ENCODE measurements at places on chromosomes 5 and 9. TPM values are rescaled to one million over a fixed set of nuclear protein-coding genes. Genes with fewer than 3 reads are reported as not detected.

Gene PROB1
- total RNA-seq: 6.2 TPM

Gene ALDH1A1
- total RNA-seq: 155 TPM

Gene FOXD4L6
- not detected for total RNA-seq

Gene UBE2D2
- total RNA-seq: 80.0 TPM

Gene SLC31A2
- total RNA-seq: 88.0 TPM

Gene CYFIP2
- total RNA-seq: 9.9 TPM

- DNase-seq: no peak
These were observed 414.5 kb downstream of the MAN2A1 start for GRCh38 chr5:110104060-110104725.

DNA sequence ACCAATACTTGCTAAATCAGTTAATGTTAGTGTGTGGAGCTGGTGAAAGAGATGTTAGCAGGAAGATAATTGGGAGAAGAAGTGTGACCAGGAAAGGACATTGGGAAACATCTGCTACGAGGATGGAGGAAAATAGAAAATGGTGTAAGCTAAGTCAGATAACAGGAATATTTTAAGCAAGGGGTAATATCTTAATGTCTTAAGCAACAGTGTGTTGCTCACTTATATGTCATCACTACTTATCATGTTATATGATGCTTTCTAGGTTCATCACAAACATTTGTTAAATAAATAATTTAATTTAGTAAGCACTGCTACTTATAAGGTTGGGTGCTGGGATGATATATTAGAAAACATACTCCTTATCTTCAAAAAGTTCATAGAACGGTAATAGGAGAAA, 326.1 kb downstream of the EDIL3 start:
- DNase-seq: no peak

DNA sequence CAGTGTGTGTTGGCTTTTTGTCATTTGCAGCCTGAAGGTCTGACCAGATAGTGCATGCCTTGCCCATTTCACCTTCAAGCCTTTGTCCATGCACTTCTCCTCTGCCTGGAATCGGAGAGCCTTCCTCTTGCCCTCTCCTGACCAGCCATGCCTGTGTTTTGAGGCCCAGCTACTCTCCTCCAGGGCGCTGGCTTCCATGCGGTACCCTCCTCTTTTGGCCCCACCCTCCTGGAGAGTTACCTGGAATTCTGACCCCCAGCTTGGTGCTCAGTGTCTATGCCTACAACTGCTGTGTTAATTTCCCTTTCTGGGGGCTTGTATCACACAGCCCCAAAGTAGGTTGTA, 52.5 kb downstream of the CXXC5 start:
- DNase-seq: no peak

GRCh38 chr5:178429491-178430185, 160.6 kb downstream of the COL23A1 start:
- DNase-seq: no peak

- no peak for DNase-seq
These were observed 128.9 kb downstream of the ERCC6L2 start for GRCh38 chr9:96004379-96004778.

DNA sequence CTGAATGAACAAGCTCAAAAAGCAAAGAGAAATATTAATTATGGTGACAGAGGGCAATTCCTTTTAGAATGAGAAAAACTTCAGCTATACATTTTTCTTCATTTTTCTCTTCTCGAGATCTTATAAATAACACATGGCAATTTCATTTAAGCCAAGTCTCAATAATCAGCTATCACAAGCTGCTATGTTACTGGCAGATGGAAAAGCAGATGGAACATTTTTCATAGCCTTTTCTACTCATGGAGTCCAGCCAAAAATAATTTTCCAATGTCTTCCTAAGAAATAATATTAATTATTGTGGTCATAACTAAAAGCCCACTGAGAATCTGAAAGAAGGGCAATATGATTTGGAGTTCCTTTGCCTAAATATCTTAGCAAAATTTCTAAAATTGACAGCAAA, 35.6 kb downstream of the SKIC3 start:
- DNase-seq: no peak

DNA sequence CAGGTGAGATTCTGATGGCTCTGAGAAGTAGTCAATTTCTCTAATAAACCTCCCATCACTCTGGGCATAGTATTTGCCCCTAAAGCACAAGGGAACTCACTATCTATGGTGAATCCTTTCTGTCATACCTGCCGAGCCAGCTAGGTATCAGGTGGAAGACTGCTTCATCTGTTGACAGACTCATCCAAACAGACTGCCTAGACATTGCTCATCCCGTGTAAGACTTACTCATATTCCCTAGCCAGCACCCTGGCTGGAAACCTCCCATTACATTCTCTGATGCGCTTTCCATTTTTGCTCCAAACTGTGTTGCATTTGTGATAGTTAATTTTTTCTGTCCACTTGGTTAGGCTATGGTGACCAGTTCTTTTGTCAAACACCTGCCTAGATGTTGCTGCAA, 595.9 kb downstream of the DNAH5 start:
- no peak for DNase-seq

- DNase-seq: no peak
These were observed 9.6 kb downstream of the KIAA1958 start for GRCh38 chr9:112496074-112496722.

DNA sequence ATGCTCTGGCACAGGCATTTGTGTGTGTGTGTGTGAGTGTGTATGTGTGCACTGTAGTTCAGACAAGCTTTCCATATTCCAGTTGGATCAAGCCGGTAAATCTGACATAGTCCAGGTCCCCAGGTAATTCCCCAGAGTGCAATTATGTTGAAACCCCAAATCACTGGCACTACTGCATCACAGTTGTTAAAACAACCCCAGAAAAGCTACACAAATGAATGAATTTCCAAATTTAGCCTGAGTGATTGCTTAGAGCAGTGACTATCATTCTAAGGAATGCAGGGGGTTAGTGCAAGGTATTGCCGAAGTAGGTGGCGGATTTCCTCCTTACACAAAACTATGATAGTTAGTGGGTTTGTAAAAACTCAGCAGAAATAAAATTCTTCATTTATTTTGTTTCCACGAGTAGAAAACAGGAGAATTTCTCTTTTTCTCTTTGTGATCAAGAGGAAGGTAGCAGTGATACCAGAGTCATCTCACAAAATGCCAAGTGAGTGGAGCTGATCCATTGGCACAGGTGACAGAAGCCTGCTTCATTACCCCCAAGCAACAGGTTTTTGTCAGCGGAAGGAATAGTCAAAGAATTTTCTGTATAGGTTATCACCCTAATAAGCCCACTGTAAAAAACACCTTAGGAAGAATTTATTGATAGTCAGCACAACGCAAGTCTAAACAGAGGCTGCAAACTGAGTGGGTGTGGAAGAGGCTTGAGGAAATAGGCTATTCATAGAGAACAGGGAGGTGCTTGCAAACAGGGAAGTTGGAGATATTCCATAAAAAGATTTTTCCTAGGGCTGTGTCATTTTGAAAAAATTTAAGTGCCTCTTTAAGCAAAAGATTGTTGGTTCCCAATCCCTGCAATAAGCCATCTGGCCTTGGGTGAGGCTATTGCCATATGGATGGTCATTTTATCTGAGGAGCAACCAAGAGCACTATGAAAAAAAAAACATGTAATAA, 385.1 kb downstream of the CHSY3 start:
- no peak for DNase-seq

DNA sequence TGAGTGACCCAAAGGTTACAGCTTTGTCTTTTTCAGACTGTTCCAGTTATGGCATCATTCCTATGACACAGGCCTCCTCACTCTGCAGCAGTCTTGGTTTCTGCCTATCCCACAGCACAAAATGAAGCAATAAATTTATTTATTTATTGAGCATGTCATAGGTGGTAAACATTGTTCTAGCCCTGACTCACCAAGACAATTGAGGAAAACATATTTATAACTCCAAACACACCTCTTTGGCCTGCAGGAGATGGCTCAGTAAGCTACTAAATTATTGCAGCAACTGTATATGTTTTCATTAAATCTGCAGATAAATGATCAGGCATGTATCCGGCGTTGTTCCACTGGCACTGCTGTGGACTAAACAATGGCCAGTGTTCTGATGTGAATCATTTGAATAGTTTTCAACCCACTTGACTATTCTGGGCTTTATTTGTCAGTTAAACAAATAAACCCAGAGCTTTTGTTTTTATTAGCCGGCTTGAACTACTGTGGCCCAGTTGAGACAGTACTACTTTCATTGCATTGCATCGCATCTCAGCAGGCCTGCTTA, 83.2 kb downstream of the FOXD1 start:
- DNase-seq: peak; percentile 83

DNA sequence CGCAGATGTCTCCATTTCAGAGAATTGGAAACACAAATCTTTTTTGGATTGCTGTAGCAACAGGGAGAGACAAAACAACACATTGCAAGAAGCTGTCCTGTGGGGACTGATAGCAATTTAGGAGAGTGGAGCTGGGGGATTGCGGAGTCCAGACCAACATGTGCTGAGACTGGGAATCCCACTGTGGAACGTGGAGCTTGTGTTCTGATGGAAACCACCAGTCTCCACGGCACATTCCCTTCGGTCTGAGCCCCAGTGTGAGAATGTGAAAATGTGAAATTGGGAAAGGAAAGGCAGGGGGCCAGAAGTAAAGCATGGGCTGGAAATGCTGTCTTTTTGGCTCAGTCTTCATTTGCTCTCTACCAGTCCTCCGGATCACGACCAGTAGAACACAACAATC, 348.8 kb upstream of the TNC start:
- no peak for DNase-seq

DNA sequence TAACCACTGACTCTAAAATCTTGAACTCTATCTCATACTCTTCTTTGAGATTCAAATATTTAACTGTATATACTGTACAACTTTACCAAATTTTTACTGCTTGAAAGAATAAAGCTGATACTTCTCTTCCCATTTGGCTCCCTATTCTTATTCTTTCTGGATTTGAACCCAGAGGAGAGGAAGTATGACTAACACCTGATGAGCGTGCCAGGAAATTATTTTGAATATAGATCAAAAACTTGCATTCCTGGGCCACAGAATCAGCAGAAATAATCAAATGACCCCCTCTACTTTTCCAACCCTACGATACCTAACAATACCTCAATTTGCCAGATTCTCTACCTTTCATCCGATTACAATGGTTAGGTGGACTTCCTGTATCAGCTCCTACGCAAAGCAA, 285.8 kb downstream of the ISL1 start:
- no peak for DNase-seq

DNA sequence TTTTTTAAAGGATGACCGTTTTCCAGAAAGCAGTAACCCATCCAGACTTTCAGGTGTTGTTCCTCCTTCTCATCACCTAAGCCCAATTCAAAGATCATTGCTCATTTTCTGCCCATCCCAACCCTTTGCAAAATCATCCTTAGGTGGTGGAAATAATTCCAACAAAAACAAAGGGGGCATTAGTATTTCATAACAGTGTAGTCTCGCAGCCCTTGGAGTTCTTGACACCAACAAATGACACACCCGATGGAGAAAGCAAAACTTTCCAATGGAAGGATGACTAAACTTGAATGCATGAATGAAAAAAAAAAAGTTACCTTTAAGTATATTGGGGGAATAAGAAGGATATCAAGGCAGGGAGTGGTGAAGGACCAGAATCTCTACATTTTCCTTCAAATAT, 117.0 kb downstream of the PAPPA start:
- no peak for DNase-seq

DNA sequence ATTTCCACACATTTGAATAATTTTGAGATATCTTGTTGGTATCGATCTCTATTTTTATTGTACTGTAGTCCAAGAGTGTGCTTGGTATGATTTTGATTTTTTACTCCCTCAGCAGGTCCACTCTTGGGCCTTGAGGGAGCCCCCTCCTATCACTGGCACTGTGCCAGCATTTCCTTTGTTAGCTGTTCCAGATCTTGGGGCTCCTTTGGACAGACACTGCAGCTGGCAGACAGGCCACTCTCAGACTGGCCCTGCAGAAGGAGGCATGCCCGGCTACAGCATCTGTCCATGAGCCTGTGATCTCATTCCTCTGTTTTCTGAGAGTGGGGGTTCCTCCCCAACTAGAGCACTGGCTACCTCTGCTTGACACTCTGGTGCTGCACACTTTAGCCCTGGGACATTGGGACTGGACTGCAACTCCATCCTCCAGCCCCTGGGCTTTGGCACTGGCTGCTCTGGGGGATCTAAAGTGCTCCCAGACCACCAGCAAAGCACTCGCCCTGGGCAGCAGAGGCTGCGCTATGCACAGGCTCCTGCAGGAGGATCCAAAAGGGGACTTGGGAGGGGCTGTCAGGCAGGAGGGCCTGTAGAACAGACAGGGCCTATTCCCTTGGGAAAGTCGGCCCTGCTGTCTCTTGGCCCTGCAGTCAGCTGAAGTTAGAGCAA, 271.3 kb upstream of the DMAC1 start:
- no peak for DNase-seq

- no peak for DNase-seq
These were observed 348.4 kb upstream of the FTMT start for GRCh38 chr5:121503111-121503840.

DNA sequence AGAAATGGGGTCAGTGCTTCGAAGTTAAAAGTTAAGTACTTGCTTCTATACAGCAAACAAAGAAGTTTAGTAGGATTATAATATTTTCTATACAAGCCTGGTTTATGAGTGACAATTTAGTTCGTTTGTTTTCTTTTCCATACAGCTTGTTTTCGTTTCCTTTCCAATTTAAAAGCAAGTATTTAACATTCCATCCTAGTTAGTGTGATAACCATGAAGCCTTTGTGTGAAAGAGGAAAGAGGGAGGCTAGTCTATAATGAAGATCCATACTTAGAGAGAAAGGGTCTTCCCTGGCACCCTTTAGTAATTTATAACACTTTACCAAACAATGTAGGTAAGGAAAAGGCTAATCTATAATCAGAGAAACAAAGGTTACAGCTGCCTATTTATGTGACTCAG, 51.0 kb downstream of the SLC1A1 start:
- DNase-seq: no peak

DNA sequence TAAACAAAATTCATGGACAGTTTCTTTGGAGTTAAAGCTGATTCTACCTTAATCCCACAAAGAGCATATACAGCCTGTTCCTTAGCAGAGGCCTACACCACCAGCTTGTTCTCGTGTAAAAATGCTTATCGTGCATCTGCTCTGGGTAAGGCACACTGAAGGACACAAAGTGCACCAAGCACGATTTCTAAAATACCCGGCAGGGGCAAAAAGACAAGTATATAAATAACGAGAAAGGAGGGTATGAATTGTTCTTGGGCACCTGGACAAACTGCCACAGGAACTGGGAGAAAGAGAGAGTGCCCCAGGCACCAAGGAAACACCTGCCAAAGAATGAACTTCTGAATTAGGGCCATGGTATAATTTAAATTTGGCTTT, 25.3 kb downstream of the NSUN2 start:
- DNase-seq: no peak
